Suppressor macrophage treated with lipopolysaccharide for 1 hour (primary cell): ENCODE measurements at places on chromosomes 7 and 10.

GRCh38 chr10:88730864-88731263 lies 24.8 kb downstream of the LIPK start:
- no peak for DNase-seq

DNA sequence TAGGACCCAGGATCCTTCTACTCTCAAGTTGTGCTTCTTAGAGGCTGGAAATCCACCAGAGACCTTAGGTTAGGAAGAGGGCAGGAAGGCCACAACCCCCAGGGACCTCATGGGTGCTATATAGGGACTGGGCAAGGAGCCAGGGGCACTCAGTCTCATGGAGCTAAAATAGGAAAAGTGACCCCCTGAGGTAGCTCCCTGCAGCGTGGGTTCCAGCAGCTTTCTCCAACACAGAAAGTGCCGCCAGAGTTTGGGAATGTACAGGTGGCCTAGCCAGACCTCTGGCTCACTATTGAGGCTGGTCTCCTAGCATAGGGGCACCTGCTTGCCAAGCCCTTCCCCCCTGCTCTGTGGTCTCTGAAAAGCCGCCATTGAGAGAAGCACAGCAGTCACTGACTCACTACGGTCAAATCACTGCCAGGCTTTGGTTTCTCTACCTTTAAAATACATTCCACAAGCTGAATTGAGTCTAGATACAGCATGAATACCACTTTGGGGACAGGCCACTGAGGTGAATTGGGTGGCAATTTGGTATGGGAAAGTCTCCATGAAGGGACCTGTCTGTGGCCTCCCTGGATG lies 333.2 kb upstream of the PODXL start:
- no peak for DNase-seq

GRCh38 chr7:146741911-146742310 lies 625.3 kb downstream of the CNTNAP2 start:
- no peak for DNase-seq

DNA sequence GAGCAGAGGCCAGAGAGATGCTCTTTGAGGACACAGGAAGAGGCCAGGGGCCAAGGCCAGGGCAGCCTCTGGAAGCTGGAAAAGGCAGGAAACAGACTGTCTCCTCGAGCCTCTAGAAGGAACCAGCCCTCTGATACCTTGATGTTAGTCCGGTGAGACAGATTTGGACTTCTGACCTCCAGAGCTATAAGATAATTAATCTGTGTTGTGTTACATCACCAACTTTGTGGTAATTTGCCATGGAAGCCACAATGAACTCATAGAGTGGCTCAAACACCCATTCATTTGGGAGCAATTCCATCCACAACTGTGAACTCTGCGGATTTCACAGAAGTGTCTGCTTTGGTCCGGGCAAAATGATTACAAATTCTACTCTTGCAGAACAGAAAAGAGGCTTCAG lies 48.7 kb downstream of the OAT start:
- no peak for DNase-seq

DNA sequence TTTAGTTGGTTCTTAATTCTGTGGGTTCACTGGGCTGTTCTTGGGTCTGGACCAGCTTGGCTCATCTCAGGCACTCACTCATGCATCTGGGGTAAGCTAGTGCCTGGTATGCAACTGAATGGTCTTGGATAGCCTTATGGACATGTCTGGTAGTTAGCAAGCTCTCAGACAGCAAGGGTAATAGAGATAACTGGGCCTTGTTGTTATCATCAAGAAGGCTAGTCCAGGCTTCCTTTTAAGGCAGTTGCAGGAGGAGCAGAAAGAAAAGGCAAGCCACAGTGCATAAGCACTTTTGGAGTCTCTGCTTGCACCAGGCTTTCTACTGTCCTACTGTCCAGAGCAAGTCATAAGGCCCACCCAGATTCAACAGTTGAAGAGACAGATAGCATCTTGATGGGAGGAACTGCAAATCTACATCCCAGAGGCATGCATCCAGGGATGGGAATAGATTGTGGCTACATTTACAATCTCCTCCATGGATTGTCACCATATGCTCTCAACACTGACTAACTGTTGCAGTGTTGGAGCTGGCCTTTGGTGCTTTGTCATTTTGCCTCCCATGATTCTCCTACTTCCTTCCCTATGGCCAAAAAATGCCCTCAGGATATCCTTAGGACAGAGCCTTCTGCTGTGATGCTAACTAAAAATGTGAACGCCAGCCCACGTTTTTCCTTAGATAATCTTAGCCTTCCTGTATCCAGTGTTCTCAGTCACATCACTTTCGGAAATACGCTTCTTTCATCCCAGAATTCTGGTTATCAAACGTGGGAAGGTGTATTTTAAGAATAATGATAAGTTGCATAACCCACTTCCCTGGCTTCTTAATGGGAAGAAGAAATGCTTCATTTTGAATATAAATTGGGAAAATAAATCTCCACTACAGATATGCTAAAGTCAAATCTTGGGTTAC lies 3.6 kb downstream of the GIMAP4 start:
- no peak for DNase-seq

DNA sequence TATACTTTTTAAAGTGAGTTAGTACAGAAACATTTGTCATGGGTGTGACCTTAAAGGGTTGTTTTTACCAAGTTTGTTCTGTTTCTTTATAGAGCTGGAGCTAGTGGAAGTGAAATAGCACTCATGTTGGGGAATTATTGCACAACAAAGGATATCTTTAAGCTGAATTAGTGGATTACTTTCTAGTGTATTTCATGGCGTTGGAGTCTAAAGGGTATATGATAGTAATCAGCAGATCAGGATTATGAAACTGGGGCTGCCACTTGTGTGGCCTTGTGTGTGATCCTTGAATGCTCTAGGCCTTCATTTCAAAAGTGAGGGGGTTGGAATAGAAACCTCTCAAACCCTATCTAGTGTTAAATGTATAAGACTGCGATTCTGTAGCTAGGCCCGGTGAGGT lies 123.6 kb downstream of the LYZL1 start:
- DNase-seq, result peak; percentile 46

DNA sequence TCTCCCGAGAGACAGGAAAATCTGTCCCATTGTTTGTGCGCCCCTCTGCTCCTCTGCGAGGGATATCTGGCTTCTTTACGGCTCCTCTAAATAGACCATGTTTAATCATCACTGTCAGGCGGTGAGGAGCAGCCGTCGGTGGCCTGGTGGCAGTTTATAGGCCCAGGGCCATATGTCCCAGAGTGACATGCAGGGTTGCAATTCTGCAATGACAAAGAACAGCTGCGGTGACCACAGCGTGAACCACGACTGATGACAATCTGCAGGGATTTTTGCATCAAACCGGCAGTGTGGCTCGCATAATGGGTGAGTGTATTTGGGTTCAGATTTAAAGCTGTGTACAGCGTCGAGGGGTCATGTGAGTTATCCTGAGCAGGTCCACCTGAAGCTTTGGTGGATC lies 41.5 kb downstream of the GATA3 start:
- DNase-seq, result no peak

DNA sequence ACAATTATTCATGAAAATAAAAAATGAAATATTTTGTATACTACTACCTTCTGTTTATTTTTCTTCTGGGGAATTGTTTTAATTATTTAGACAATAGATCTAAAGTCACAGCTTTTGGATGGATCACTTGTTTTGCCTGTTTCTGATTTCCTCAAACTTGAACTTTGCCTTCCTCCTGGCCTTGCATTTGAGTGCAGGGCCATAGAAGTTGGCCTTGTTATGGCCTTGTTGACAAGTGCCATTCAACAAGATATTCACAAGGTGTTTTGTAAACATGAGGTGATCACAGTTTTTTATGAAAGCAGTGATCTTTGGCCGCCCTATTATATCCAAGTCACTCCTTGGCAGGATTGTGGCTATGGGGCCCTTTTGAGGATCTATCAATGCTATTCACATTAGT lies 4.6 kb downstream of the ZNF22 start:
- DNase-seq, result no peak

DNA sequence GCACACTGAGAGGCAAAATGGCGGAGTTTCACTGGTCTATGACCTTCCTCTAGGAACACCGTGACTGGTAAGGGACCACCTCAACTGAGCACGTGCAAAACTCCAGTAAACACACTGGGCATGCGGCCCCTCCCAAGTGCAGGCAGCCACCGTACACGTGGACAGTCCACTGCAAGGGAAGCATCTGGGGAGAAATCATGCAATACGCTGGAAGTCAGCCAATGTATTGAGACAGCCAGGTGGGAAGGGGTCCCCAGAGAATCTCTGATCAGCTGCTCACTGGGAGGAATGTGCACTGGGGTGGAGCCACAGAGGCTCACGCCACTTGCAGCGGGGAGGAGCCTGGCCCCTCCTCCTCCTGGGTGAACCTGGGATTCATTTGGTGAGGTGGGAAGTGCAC lies 49.3 kb downstream of the CFAP46 start:
- no peak for DNase-seq

DNA sequence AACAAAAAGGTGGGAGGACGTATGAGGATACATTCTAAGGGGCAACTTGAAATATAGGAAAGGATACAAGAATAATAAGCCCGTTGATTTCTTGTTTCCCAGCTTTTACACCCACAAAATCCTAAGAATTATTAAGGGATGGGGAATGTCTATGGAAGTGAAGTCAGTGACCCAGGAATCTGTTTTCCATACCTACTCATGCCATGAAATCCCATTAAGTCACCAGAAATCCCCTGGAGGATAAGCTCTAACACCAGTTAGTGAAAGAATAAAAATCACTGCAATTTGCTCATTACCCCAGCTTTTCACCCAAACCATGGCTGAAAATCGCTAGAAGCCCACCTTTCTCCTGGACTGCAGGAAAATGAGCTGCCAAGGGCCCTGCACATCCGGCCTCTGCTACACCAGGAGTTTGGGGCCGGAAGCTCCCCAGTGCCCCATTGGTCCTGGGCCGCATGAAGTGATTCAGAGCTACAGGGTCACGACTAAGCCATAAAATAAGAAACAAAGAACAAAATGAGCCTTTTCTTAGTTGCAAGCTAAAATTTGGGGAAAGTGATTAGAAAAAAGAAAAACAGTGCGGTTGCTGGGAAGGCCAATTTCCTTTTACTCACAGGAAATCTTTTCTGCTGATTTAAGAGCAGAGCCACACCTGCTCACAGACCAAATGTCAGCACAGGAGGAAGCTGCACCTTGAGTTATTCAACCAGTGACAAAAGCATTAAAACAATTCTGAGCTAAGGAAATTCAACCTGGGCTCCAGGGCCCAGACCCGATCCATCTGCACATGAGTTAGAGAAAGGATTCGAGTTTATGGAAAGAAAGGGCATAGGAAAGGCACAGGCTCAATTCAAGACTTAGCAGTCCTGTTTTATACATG lies 40.3 kb downstream of the HIPK2 start:
- DNase-seq, result no peak

DNA sequence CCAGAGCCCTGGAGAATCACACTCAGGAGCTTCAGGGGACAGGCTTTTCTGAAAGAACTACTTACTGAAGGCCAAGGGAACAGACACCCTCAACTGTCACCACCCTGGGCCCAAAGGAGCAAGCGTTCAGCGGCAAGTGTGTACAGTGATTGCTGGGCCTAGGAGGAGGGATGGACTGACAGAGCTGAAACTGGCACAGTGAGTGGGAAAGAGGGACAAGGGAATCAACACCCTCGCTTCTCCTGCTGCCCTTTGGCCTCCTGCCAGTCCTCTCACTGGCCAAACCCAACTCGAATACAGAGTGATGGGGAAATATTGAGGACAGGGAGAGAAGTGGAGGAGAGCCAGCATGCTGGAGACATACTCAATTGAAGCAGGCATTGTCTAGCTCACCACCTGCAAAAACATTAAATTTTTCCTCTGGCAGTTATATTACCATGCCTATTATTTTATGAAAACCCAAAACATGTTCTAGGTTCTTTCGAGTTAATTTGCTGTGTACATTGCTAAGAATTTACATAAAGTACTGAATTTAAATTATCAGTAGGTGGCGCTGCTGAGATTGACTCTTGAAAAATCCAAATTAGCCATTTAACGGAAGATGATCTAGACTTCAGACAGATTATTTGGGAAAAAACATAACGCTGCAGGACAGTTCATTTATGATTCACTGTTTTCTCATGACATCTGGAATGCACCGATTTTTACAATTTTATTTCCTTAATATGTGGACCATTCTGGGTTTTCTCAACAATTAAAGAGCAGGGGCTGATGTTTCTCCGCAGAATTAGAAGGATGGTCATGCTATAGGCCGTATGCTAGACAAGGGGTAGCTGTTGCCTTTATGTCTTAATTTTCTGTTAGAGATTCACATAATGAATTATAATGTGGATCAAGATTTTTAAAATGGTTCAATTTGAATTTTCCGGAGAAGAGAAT lies 14.7 kb upstream of the TMEM236 start:
- DNase-seq, result peak; percentile 75

- DNase-seq, result no peak
These were observed 81.9 kb downstream of the CREM start for GRCh38 chr10:35208536-35208935.

GRCh38 chr7:30310674-30311362 lies 26.4 kb downstream of the ZNRF2 start:
- no peak for DNase-seq

GRCh38 chr10:34627331-34627730 lies 187.8 kb downstream of the PARD3 start:
- peak; percentile 33 for DNase-seq

- DNase-seq, result peak; percentile 24
These were observed 341.6 kb upstream of the MEOX2 start for GRCh38 chr7:16028103-16028502.

DNA sequence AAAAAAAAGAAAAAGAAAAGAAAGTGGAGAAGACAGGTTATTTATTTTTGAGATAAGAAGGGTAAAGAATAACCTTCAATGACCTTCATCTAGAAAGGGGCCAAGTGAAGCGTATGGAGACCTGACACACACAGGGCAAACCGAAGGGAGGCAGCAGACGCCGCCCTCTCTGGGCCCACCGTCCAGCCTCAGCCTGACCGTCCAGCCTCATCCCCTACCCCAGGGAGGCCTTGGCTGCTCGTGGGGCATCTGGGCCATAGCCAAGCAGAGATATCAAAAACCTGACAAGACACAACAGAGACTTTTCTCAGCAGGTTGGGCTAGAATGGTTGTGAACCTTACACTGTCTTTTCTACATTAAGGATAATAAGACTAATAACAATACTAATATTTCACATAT lies 10.9 kb downstream of the PRKAG2 start:
- no peak for DNase-seq
